ENCODE measurements at places on chromosomes 6 and 20.

- peak; percentile 44 for DNase-seq
Observed at GRCh38 chr20:23050076-23050838, 785 bp upstream of the THBD start.

GRCh38 chr20:48986899-48987298 is 59.2 kb upstream of the CSE1L start:
- peak; percentile 49 for DNase-seq

- DNase-seq, result no peak
Observed at GRCh38 chr20:45924391-45925261, 9.9 kb upstream of the PCIF1 start.

DNA sequence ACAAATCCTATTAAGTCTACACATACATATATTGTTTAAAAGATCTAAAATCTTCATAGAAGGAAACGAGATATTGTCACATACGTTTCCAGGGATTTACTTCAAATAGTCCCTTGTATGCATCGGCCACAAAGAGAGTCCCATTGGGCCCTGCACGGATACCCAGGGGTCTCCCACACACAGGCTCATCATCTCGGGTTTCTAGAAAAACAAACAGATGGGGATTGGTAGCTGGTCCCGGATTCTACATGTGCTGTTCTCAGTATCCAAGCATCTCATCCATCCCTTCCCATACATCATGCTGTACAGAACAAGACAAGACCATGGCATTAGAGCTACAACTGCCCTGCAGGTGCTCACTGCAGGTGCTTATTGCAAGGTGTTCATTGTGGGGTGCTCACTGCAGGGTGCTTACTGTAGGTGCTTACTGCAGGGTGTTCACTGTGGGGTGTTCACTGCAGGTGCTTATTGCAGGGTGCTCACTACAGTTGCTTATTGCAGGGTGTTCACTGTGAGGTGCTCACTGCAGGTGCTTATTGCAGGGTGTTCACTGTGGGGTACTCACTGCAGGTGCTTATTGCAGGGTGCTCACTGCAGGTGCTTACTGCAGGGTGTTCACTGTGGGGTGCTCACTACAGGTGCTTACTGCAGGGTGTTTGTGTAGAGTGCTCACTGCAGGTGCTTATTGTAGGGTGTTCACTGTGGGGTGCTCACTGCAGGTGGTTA is 21.0 kb downstream of the APMAP start:
- no peak for DNase-seq

DNA sequence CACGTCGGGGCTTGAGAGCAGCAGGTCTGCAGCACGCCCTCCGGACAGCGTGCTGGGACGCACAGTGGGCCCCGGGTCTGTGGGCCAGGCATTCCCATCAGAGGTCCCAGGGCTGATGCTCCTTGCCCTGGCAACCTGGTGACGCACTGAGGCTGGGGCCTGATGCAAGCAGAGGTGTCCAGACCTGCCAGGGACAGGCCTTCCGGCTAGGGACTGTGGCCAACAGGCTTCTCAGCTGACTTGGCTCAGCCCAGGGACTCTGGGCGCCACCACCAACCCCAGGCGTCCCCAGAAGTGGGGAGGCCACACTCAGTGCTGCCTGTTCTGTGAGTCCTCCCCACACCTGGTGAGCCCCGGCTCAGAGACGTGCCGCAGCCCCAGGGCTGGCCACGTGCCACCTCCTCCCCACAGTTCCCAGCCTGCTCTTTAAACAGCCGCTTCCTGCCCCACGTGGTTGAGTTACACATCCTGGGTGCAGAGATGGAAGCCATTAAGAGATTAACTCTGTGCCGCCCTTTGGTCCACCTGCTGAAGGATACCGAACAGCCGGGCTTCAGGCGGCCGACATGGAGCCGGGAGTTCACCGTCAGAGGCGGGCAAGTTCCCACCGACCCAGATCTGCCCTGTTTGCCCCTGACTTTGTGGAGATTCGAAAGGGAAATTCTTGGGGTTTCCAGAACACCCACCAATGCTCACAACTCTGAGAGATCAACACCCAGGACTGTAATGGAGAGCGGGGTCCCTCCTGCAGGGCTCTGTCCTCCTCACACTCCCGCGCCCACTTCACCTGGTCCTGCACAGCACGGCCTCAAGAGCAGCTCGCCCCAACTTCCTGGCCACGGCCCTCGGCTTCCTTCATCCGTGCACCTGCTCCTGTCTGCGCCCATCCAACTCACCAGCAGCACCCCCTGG is 37.6 kb upstream of the ZBP1 start:
- no peak for DNase-seq

DNA sequence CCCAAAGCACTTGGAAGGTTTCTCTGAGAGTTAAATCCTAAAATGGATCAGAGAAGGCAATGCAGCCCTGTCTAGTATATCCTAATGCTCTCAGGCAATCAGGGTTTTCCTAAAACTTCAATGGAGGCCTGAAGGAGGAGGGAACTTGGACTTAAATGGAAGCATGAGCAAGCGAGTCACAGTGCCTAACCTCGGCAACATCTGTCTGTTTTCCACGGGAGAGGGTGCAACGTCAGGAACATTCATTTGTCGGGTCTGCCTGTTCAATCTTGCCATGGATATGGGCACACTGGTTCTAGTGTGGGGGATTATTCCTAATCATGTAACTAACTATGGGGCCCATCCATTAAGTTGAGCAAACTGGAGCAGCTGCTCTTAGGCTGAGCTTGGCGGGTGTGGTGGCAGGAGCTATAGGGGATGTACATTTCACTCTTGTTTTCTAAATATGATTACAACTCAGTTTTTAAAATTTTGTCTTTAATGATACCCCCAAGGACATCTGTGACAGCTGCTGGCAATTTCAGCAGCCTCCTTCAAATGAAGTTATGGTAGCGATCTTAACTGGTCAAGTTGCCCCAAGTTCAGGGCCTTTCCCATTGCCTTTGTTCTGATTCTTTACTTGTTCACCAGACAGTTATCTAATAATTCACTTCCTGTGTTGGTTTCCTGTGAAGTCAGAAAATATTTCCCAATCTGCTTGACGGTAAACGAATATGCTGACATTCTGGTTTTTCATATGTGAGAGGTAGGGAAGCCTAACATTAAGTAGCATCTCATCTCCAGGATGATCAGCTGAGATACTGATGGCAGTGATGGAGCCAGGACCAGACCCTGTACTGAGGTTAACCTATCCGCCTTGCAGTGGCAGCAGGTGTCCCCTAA is 21.6 kb downstream of the DSE start:
- peak; percentile 33 for DNase-seq

GRCh38 chr20:32233286-32233685 is 25.6 kb downstream of the POFUT1 start:
- no peak for DNase-seq

GRCh38 chr6:162078126-162078525 is 649.4 kb downstream of the PRKN start:
- DNase-seq, result no peak

DNA sequence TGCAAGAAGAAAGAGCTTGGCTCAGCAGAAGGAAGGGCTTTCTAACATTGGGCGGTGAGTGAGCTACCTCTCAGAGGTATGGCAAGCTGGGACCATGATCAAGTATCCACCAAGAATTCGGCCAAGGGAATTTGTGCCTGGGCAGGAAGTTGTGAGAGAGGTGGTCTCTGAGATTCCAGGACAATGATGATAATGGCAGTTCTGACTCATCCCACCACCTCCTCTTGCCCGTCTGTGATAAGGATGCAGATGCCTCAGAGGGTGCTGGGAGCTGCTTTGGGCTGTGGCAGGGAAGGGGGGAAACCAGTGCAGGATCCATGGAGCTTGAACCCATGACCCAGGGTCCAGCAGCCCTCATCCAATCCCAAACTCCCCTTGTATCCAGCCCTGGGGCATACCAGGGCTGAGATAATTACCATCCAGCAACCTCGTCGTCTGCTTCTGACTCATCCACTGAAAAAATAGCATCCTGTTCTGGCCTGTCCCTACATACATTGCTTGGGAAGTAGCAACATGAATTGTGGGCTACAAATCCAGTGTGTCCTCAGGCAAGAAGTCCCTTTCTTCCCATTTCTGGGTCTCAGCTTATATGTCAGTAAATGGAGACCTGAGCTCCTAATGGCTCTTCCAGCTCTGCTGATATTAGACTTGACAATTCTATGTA is 5.9 kb downstream of the TGM6 start:
- DNase-seq, result no peak

DNA sequence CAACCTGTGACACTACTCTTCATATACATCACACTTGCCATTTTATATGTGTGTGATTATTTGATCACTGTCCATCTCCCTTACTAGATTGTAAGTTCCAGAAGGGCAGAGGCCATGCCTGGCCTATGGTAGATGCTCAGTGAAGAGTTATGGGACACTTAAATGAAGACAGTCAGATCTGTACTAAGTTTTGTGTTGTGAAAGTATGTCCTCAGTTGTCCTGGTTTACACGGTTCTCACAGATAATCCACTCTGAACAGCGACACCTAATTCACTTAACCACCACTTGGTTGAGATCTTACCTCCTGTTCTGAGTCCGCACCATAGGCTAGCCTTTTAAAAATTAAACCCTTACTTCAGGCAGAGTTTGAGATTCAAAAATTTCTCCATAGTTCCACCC is 434.1 kb upstream of the SOX4 start:
- DNase-seq, result no peak

- peak; percentile 90 for DNase-seq
Observed at GRCh38 chr20:7879883-7880282, 60.4 kb downstream of the HAO1 start.

Measured in PC-3 (cell line).